ENCODE measurements at places on chromosomes 16 and 17.

DNA sequence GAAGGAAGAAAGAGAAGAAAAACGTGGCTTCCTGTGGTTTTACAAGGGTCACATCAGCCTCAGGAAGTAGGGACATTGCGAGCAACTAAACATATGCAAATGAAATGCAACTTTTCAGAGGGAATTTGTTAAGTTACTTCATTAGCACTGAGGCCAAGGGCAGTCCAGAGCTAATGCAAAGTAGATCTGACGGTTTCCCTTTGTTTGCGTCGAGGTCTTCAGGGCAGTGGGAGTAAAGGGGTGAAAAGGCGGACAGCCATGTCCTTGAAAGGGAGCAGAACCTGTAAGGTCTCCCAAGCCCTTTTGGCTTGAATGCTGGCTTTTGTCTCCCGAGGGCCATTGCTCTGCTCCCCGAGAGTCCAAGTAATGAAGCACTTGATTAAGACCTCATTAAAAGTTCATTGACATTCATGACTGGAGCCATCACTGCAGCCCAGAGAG is 85.0 kb downstream of the PMP22 start:
- DNase-seq: no peak

DNA sequence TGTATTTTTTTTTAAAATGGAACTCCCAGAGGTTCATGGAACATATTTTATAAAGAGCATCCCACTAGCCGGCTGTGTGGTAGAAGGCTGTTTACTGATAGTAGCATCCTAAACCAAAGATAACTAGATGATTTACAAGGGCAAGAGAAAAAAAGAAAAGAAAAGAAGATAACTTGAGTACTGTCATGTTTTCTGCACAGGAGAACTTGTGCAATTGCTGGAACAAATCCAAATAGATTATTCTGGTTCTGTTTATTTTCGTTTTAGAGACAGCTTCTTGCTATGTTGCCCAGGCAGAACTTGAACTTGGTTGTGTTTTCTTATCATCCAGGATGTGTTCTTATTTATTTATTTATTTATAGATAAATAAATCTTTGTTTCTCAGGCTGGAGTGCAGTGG is 20.9 kb upstream of the PPM1D start:
- no peak for DNase-seq

DNA sequence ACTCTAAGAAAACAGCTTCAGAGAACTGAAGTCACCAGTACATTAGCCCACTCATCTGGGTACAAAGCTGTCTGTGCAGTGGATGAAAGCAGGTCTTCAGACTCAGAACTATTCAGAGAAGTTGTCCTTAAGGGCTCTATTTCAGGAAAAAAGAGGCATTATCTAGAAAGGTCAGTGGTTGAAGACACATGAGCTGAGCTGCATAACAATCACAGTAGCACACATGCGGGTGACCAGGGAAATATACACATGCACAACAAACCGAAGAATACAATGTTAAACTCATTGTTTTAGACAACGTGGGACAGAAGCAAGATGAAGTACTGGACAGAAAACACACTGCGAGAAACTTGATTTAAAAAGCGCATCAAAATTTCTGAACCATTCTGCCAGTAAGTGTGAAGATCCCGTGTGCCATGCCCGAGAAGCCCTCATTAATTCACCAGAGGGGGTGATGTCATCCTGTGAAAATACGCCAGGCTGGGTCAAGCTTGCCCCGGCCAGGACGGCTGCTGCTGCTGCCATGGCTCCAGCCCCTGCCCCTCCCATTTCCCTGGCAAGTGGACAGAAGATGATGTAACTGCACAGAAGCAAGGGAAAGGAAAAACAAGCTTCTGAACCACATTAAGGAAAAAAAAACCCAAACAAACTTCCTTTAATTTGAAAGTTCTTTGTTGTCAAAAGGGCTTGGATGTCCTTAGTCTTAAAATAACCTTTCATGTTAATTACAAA is 10.1 kb downstream of the DYNC1LI2 start:
- DNase-seq: no peak

- no peak for DNase-seq
Observed at GRCh38 chr17:31838636-31839225, 20.3 kb downstream of the COPRS start.

GRCh38 chr17:49819138-49819537 is 28.7 kb downstream of the TAC4 start:
- DNase-seq: no peak

- no peak for DNase-seq
Observed at GRCh38 chr16:59510008-59510424, 775.9 kb upstream of the GOT2 start.

- DNase-seq: no peak
Observed at GRCh38 chr16:11481987-11482386, 104.7 kb downstream of the LITAF start.

Measured in NCI-H1694 (cell line).